Left hindlimb (tissue), 1 donor: ENCODE measurements at places on chromosomes 11 and 22.

GRCh38 chr11:10324474-10324873, 19.6 kb downstream of the ADM start:
- no peak for DNase-seq

DNA sequence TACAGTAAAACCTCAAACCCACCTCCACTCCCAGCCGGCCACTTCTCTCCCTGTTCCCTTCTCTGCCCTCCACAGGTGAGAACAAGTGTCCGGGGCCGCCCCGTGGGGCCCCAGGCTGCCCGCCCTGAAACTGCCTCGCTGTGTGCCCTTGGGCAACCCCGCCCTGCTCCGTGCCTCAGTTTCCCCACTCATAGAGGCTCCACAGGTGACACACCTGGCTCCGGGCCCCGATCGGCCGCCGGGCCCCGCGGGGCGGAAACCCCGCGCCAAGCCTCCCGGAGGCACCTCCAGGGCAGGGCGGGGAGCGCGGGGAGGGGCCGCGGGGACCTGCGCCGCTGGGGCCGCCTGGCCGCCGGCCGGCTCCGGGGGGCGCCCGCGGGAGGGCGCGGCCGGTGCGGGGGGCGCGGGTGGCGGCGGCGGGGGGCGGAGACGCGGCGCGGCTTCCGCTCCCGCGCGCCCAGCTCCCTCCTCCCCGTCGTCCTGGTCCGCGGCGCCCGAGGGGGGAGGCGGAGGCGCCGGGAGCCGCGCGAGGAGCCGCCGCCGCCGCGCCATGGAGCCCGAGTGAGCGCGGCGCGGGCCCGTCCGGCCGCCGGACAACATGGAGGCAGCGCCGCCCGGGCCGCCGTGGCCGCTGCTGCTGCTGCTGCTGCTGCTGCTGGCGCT, at the start of gene LRP5:
TSS of gene LRP5 (plus strand) at position 475 of the 663 bp plus-strand sequence. CDS start at position 599, 124 bp downstream.
- DNase-seq: no peak

- no peak for DNase-seq
These were observed 12.1 kb downstream of the SERGEF start for GRCh38 chr11:18000760-18001159.

GRCh38 chr11:113131036-113131775, 170.0 kb downstream of the NCAM1 start:
- DNase-seq: no peak

DNA sequence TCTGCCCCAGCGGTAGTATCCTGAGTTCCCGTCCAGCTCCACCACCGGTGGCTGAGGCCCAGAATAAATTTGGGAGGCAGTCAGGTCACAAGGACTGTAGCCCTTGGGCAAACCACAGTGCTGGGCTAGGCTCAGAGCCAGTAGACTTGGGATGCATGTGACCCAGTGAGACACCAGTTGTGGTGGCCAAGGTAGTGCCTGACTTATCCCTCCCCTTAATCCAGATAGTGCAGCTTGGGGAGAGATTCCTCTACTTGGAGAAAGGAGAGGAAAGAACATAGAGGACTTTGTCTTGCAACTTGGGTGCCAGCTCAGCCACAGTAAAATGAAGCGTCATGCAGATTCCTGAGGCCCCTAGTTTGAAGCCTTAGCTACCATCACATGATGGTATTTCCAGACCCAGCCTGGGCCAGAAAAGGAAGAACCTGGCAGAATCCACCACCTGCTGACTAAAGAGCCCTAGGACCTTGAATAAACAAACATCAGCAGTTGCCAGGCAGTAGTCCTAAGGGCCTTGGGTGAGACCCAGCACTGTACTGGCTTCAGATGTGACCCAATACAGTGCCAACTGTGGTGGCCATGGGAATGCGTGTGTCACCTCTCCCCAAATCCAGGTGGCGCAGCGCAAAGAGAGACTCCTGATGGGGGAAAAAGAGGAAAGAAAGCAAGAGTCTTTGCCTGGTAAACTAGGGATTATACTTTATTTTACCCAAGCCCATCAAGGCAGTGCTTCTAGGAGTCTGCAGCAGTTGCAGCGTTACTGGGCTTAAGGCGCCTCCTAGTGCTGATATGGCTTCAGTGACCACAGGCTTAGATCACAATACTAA, 17.0 kb upstream of the DDX10 start:
- DNase-seq: peak; percentile 65

DNA sequence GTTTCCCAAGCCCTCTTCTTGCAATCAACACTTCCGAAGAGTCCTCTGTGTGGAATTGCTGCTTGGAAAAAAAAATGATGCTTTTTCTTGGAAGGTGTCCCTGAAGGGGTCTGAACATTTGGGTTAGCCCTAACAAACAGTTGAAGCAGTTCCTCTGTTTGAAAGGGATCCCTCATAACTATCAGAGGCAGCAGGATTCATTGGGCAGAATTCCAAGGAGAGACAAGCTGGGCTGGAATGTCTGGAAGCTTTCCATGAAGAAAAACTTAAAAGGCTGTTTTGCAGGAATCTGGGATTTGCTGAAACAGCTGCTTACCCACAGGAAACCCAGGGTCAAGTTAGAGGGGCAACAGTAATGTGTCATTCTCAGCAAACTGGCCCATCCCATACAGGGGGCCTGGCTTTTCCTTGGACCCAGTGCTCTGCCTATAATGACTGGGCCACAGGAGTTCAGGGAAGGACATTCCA, 3.1 kb downstream of the CSNK2A3 start:
- DNase-seq: peak; percentile 75

- DNase-seq: peak; percentile 61
These were observed 2.0 kb upstream of the LARGE1 start for GRCh38 chr22:33922349-33922681.

- DNase-seq: no peak
These were observed 99.0 kb downstream of the NECTIN1 start for GRCh38 chr11:119629834-119630624.

GRCh38 chr22:23184100-23184763, 3.9 kb downstream of the BCR start:
- DNase-seq: no peak

- peak; percentile 15 for DNase-seq
These were observed 22.3 kb downstream of the TNKS1BP1 start for GRCh38 chr11:57302489-57302888.

DNA sequence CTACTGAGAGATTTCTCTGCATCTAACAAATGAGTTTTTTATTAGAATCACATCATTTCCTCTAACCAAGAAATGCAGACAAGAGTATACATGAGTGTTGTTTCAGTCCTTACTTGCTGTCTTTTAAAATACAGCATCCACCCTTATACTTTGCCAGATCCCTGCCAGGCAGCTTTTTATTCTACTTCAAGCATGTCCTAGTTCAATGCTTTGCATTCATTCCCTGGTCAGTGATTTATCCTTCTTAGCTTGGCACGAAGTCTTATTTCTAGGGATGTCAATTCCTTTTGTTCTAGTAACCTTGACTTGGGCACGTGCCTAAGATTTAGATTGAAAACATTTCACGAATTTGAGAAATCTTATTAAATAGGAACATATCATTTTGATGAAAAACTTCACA, 307.2 kb upstream of the MPPED2 start:
- DNase-seq: no peak
